ENCODE measurements at places on chromosomes 11 and 22.
A peak's percentile ranks its signal among the peaks of the same experiment; 100 is the strongest.

- peak; percentile 46 for DNase-seq
Observed at GRCh38 chr11:125141686-125142535, 22.6 kb upstream of the PKNOX2 start.

- no peak for DNase-seq
Observed at GRCh38 chr11:95081010-95081409, 8.6 kb upstream of the ENDOD1 start.

DNA sequence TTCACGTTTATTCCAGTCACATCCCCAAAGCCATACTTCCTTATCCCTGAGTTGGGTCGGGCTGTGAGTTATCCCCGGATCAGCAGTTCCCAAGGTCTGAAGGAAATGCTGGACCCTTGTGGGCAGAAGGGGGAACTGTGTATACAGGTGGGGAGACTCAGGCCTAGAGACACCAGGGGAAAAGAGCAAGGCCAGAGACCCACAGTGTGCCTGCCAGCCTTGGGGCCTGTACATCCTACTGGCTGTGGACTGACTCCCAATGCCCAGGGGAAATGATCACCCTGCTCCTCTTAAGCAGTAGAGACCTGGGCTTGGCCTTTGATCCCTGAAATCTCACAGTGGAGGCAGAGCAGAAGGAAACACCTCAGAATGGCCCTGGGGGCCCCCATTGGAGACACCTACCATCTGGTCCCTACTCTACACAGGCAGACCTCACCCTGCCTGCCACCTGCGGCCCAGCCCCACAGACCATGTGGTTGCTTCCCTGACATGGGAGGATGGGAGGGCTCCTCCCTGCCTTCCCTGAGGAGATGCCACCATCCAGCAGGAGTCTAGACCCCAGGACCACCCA lies 1.3 kb downstream of the SELENOM start:
- no peak for DNase-seq

DNA sequence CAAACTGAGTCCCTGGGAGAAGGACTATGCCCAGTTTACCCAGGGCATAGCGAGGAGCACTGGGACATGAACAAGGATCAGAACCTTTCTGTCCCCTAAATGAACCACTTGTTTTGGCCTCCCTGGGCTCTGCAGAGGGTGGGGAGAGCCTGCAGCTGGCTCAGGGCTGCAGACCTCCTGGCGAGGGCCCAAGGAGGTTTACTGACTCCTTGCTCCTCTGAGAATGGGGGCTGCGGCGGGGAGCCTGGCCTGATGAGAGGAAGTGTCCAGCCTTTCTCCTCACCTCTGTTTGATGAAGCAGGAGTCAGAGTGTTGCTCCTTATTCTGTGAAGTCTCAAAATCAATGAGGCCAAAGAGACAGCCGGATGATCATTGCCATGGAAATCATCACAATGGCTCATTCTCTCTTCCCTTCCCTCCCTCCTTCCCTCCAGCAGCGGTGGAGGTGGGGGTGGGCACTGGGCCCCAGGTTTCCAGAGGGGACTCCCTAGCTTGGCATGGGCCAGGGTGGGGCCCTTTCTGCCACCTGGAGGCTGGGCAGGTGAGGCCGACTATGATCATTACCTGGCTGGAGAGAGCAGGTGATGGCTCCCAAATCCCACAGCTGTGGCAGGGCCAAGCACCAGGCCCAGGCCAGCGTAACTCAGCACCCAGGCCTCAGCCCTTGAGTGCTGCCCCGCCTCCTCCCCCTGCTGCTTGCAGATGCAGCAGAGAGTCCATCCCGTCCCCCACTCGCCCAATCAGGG lies 169.7 kb downstream of the CEP164 start:
- DNase-seq = no peak

- no peak for DNase-seq
Observed at GRCh38 chr11:1854949-1855885, 2.3 kb downstream of the LSP1 start.

GRCh38 chr11:67483831-67484665 lies 1.2 kb downstream of the AIP start:
- DNase-seq = peak; percentile 19

DNA sequence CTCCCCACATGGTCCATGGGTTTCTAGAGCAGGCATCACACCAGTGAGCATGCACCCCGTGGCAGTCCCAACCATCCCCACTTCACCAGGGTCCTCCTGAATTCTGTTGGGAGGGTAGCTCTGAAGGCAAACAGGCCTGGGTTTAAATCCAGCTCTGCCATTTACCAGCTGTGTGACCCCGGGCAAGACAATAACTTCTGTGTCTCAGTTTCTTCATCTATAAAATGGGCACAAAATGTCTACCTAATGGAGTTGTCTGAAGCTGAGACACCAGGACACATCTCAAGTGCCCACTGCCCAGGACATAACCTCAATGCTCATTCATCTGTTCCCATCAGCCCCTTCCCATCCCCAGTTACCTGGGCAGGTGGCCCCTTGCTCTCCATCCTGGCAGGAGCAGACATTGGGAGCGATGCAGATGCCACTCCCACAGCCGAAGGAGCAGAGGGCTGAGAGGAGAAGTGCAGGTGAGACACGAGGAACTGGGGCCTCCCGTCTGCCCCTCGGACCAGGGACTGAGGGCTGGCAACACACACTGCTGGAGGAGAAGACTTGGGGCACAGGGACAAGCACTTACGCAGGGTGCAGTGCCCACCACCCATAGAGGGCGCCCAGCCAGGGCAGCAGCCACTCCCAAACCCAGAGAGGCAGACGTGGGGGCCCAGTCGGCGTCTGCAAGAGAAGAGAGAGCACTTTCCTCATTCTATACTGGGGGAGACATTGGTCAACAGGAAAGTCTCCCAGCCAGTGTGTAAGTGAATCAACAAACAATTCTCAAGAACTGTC lies 4.0 kb downstream of the VWCE start:
- no peak for DNase-seq

DNA sequence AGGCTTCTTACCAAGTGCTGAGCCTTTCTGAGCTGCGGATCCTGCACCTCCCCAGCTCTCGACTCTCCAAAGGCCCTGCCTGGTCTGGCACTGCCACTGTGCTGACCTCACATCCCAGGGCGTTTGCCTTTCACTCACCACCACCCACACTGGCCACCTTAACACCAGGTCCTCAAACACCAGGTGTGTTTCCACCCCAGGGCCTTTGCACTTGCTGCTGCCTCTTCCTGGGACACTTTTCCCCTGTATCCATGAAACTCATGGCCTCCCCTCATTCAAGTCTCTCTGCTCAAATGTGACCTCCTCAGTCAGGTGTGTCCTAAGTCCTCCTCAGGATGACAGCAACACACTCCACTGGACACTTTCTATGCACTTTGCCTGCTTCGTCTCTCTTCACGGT lies 51.4 kb upstream of the ANO1 start:
- no peak for DNase-seq

GRCh38 chr11:78935398-78936068 lies 360.9 kb upstream of the NARS2 start:
- DNase-seq = no peak

GRCh38 chr11:88454881-88455280 lies 117.3 kb upstream of the CTSC start:
- no peak for DNase-seq

GRCh38 chr11:13386567-13386966 lies 76.5 kb downstream of the BTBD10 start:
- no peak for DNase-seq

DNA sequence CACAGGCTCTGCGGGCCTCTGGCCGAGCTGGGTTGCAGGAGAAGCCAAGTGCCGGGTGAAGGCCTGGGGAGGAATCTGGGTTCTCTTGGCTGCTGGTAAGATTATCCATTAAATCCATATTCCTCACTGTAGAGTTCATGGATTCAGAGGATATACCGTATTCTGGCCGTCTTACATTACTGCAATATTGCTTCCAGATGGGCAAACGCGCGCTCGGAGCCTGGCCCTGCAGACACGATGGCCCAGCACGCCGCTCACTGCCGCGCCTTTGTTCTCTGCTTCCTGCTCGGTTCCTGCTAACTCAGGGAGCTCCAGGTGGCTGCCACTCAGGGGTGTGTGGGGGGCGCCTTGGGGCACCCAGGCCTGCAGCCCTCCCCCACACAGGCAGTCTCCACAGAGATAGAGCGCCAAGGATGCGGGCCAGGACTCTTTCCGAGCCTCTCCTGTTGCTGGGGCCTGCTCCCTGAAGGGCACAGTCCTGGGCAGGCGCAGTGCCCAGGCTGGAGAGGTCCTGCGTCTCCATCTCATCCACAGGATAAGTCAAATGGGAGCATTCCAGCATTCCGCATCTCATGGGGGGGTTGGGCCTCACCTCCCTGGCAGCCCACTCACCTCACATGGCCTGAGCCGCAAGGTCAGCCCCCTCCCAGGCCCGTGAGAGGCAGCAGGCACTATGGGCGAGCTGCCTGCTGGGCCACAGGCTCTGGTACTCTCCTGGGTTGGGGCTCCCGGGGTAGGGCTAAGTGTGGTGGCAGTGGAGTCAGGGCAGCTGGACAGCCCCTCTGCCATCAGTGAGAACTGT lies 14.1 kb upstream of the KCNQ1OT1 start:
- no peak for DNase-seq

- DNase-seq = no peak
Observed at GRCh38 chr22:40674274-40674673, 5.0 kb upstream of the MCHR1 start.

GRCh38 chr22:30186510-30186909 lies 60.0 kb downstream of the LIF start:
- no peak for DNase-seq

DNA sequence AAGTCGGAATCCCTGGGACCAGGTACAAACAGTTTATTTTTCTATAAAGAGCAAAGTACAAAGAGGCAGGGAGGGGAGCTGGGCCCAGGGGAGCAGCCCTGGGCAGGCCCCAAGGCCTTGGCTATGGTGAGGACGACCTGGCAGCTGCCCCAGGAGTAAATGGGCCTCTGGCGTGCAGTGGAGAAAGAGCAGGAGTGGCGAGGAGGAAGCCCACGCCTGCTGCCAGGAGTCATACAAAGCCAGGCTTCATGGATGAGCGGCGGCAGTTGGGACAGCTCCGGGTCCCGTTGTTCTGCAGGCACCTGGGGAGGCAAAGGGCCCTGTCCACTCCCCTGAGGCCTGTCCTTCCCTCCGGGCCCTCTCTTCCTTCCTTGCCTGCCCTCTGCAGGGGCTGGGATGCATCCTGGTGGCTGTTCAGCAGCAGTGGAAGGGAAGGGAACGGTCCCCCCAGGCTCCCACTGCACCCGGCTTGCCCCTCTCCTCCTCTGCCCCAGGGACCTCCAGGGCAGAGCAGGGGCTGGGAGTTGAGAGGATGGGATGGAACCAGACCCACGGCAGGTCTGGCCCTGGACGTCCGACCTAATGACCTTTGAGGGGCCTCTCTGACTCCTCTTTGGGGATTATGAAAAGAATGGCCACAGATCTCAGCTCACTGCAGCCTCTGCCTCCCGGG lies 11.1 kb downstream of the RAPSN start:
- DNase-seq = no peak

DNA sequence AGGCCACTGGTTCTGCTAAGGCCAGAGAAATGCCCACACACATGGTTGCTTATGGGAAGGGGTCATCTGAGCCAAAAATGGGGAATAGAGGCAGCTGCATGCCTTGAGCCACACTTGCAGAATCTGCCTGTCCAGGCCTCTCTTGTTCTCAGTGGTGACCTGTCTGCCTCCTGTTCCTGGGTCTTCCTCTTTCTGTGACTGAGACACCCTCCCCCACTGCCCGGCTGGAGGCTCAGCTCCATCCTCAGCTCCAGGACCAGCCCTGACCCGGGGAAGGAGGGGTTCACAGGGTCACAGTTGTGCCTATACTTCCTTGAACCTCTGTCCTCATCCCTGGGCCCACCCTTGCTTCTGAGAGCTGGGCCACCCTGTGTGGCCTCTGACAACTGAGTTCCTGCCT lies 52.3 kb downstream of the CSF2RB start:
- DNase-seq = no peak

- no peak for DNase-seq
Observed at GRCh38 chr11:95522874-95523273, 266.7 kb downstream of the FAM76B start.

All from immature natural killer cell (primary cell).